Islet precursor cell (in vitro differentiated cells): ENCODE measurements at places on chromosomes 11 and 22.

GRCh38 chr22:31126128-31126868 lies 3.5 kb downstream of the INPP5J start:
- no peak for DNase-seq

GRCh38 chr22:49188091-49188490 lies 639.6 kb downstream of the BRD1 start:
- DNase-seq: no peak

GRCh38 chr11:48019217-48019584 lies 38.8 kb downstream of the PTPRJ start:
- no peak for DNase-seq

DNA sequence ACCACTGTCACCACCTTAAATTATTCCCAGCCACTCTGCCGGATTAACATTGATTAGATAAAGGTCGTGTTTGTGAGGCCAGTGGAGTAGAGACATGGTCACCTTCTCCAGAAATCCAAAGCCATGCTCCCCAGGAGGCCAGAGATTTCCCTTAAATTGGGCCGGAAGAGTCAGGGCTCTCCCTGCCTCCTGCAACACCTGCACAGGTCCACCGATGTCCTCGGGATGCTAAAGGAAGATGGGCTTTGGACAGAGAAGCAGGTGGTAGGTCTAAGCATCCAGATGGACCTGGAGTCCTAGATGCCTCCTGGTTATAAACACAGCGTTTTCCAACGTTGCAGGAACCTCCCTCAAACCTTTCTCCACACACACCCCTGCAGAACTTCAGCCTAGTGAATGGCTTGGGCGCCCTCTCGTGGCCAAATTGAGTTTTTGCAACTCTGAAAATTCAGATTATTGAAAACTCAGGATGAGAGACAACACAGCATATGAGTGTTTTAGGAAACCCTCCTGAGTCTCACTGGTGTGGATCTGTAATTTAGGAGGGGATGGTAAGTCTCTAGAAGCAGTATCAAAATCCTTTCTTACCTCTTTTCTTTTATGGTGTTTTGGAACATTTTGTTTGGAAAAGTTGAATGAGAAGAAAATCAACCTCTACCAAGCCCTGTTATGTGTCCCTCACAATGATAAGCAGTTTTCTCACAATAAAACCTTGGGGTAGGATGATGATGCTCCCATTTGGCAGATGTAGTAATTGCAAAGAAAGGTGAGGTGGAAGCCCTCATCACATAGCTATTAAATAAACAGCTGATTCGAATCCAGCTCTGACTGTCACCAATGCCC lies 109.6 kb downstream of the RRAS2 start:
- DNase-seq: peak; percentile 74

DNA sequence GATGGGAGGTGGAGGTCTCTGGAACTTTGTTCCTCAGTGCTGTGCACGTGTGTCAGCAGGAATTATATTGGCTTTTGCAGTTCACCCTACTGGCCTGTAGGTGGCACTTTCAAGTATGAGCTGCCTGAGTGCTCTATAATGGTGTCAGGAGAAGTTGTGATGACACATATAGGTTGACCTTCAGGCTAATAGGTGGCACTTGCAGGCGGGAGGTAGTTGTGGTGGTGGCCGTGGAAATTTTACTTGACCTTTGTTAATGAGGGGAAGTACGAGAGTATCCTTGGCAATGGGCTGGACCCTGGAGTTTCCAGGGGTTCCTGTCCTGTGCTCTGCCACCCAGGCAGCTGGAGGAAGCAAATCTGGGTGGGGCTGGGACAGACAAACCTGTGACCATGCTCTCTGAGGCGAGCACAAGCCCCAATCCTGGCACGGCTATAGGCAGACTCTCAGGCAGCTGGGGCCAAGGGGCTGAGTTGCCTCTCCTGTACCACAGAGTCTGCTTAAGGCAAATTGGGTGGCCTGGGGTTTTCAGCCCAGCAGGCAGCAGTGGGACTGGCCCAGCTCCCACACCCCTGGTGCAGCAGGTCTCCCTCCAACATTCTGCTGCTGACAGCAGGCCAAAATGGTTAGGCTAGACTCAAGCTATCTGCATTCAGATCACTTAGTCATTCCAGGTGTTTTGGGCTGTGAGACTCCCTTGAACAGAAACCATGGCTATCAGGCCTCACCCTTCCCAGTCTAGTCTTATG lies 147.5 kb upstream of the CTSC start:
- peak; percentile 74 for DNase-seq

DNA sequence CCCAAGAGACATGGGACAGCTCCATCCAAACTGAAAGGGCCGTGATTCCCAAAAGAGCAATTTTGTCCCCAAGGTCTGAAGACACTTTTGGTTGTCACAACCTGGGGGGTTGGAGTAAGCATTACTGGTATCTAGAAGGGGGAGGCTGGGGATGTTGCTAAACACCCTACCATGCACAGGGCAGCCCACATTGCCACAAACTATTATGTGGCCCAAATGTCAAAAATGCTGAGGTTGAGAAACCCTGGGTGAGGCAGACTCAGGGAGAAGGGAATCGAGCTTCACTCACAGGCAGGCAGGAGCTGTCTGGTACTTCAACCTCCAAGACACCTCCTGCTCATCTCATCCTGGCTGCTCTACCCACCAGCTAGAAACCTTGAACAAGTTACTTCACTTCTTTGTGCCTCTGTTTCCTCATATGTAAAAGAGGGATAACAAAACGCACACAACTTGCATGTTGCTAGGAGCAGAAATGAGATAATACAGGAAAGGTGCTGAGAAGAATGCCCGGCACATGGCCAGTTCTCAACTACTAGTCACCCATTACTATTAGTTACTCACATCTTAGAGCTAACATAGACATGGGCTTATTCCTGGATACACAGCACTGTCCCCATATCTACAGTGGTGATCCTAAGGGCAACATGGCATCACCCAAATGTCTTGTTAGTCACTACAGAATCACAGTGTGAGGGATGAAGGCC lies 8.8 kb downstream of the SERPIND1 start:
- no peak for DNase-seq

DNA sequence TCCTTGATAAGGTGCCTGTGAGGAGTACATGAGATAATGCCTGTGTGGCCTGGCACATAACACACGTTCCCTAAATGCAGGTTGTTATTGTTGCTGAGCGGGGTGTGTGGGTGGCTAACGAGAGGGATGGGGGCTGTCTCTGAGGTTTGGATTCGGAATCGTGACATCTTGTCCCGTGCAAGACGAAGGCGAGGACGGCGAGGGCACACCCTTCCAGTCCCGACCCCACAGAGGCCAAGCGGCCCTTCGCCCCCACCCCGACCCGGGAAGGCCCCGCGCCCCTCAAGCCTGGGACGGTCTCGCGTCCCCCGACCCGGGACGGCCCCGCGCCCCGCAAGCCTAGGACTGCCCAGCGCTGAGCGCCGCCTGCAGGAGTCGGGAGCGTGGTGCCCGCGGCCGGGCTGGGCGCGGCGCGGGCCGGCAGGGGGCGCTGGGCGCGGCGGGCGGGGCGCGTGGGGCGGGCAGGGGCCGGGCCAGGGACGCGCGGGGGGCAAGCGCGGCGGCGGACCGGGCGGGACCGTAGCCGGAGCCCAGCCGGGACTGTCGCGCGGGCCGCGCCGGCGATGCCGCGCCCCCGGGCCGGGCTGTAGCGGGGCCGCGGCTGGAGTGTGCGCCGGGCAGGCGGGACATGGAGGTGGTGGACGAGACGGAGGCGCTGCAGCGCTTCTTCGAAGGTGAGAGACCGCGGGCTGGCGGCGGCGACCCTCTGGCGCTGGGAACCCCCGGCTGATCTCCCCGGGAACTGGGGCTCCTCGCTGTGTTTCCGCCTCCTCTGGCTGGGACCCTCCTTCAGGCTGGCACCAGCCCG lies at the start of gene MYRF:
Gene MYRF (plus strand): TSS at position 520 of the 808 bp plus-strand sequence. CDS start 109 bp downstream, at position 629.
- DNase-seq: peak; percentile 81

- peak; percentile 73 for DNase-seq
These were observed 650 bp upstream of the CHID1 start for GRCh38 chr11:911031-911889.

DNA sequence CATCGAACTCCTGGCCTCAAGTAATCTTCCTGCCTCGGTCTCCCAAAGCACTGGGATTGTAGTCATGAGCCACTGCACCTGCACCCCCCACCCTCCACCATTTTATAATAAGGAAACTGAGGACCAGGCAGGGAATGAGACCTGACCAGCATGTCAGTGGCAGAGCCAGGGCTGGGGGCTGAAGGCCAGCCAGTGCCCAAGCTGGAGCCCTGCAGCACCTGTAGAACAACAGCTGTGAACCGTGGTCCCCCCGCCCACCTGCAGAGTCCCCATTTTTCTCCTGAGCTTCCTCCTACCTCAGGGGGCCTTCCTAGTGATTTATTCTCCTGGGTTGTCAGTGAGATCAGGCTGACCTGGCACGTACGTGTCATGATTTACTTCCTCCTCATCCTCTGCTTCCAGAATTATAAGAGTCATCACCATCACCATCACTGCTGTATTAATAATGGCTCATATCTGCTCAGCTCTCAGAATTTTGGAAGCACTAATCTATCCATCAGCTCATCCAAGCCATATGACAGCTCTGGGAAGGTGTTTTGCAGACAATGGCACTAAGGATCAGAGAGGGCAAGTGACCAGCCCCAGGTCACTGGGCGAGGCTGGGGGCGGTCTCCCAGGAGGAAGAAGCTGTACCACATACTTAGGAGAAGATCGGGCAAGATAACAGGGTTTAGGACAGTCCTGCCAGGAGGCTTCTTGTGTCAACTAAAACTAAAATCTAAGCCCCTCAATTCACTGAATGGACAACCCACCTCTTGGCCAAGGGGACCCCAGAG lies 5.5 kb upstream of the SLCO2B1 start:
- DNase-seq: no peak

DNA sequence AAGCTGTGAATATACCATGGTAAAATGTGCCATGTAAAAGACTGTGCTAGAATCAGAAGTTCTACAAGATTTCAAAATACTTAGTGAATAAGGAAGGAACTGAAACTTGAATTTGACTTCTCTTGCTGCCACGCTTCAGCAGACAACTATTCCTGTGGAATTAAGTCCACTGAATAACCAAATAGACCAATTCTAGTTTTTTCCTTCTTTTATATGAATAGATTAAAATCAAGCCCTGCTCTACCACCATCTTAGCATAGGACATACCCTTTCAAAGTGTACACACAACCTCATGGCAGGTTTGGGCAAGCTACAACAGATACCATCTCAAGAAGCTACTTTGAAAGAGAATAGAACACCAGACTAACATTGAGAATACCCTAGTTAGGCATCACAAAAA lies 23.4 kb upstream of the CLNS1A start:
- DNase-seq: no peak

GRCh38 chr11:81669935-81670543 lies 1063.6 kb downstream of the FAM181B start:
- no peak for DNase-seq
